GM04504 (cell line): ENCODE measurements at places on chromosomes 4 and X.
A peak's percentile ranks its signal among the peaks of the same experiment; 100 is the strongest.

DNA sequence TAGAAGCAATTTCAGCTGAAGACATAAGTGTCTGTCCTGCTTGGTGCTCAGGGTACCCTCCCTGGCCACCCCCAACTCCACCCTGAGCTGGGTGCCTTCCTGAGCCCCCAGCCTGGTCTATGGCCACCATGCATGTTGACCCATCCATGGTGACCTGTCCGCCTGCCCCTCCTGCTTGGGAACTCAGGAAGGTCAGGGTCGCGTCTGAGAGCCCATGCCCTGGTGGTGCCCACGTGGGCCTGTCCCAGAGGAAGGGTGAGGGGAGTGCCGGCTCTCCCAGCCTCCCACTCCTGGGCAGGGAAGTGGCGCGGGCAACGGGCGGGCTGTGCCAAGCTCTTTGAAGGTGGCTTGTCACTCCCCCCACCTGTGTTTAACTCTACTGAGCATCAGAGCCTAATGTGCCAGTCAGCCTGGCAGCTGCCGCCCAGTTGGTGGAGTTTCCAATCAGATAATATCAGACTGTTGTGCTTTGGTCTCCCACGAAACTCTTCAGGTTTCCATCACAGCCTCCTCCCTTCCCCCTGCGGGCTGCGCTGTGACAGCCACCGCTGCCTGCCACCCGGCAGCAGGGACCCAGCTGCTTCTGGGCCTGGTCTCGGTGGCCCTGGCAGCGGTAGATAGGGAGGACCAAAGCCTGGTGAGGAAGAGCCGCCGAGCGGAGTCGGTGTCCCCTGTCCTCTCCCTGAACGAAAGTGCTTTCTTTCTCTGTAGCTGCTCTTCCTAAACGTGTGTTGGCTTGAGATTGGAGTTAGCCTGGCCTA, 4.8 kb downstream of the SH3BP2 start:
- DNase-seq = no peak

DNA sequence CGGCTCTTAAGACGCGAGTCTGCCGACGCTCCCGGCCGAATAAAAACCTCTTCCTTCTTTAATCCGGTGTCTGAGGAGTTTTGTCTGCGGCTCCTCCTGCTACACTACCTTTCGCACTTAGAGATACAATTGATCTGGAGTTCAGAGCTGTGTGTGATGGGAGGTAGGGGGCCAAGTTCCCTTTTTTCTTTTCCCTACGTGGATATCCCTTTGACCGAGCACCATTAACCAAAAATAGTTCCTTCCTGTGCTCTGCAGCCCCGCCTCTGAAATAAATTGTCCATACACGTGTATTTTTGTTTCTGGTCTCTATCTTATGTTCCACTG, 555 bp upstream of the PGM2 start:
- no peak for DNase-seq

DNA sequence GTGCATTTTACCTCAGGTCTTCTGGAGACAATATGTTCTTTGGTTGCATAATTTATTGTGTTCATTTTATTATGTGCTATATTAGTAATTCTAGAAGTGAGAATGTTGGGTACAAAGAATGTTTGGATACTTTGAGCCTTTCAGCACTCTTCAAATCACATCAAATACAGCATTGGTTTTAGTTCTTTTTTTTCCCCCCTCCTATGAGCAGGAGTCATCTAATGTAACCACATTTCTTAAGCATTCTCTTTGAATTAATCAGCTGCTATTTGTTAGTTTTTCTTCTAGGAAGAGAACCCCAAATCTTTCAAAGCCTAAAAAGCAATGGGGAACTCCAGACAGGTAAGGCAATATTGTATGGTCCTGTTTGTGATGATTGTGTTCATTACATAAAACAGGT, 46.7 kb downstream of the ARL9 start:
- DNase-seq = no peak

DNA sequence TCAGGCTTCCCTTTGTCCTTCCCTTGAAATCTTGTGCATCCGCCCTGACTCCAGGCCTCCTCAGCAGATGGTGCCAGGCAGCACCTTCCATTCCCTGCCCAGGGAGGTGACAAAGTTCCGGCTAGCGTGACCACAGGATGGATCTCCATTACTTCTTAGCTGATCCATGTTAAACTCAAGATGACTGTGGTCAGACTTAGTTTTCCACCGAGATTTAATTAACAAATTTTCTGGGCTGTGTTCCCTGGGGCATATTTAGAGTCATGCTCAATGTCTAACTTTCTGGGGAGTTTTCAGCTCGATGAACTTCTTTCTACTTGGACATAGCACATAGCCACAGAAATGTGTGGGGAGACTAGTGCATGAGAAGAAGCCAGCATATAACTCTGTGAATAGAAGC, 215.1 kb upstream of the SFRP2 start:
- no peak for DNase-seq

GRCh38 chrX:39630344-39630743, 467.4 kb downstream of the BCOR start:
- no peak for DNase-seq

DNA sequence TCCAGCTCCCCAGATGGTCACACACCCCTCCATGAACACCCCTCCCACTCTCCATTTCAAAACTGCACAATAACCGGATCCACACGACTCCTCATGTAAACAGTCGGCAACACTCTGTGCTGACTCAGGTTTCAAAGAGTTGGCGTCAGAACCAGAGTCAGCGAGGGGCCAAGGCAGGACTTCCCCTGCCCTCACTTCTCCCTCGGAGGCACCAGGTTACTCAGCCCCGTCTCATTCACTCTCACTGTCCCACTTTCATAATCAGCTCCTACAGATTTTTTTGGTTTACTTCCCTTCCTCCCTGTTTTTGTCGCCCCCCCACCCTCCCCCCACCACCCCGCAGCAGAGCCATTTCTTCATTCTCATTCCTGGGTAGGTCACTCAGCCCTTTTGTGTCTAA, 2.7 kb upstream of the TIMP1 start:
- DNase-seq = no peak

DNA sequence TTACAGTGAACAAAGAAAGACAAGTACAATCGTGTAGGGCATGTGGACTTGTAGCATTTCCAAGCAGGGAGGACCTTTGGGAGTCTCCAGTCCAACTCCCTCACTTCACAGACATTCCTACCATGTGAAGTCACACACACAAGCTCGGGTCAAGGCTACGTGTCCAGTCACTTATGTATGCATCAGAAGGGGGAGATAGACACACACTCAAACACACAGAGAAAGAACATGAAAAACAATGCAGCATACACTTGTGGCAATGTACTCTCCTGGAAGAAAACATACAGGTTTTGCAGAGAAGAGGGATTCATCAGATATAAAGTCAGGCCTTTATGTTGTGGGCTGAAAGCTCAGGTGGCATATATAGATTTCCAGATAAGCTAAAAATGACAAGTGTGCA, 136.1 kb upstream of the MID1 start:
- DNase-seq = peak; percentile 62
